ENCODE measurements at places on chromosomes 7 and 10. TPM values are rescaled to one million over a fixed set of nuclear protein-coding genes. Genes with fewer than 3 reads are reported as not detected.

The SPDYE9 gene
- not detected for polyA plus RNA-seq

The ADAM12 gene
- polyA plus RNA-seq, result 0.04 TPM

The GARIN1A gene
- 4.6 TPM for polyA plus RNA-seq

The FAM20C gene
- polyA plus RNA-seq, result 21.0 TPM

The TMEM236 gene
- 0.25 TPM for polyA plus RNA-seq

The CCDC7 gene
- 1.8 TPM for polyA plus RNA-seq

The GIMAP8 gene
- 11.7 TPM for polyA plus RNA-seq
